ENCODE measurements at places on chromosomes 6 and 20.

DNA sequence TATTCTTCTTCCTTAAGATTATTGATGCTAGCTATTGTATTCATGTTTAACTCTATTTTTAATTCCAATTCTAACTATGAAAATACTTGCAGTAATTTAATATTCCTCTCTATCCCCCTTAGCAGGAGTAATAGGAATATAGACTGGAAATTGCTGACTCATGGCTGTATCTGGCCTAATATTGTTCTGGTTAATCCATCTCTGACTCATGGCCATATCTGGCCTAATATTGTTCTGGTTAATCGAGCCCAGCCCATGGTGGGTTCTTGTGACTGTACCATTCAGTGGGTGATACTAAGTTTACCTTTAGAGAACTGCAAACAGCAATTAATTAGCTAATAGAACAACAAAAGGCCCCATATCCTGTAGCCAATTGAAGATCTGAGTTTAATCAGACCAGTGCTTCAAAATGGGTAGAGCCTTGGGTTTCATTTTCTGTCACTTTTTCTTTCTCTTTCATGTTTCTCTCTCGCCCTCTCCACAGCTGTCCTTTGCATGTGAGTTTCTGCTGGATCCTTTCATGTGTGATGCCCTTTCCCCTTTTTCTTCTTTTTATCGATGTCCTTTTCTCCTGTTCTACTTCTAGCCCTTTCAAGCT lies 50.6 kb downstream of the SLC22A3 start:
- DNase-seq: no peak

GRCh38 chr6:136788069-136788902 lies 4.0 kb downstream of the MAP3K5 start:
- DNase-seq: peak; percentile 62

GRCh38 chr6:150310539-150310938 lies 58.3 kb upstream of the IYD start:
- no peak for DNase-seq

- DNase-seq: no peak
These were observed 21.2 kb downstream of the ROS1 start for GRCh38 chr6:117404548-117404947.

DNA sequence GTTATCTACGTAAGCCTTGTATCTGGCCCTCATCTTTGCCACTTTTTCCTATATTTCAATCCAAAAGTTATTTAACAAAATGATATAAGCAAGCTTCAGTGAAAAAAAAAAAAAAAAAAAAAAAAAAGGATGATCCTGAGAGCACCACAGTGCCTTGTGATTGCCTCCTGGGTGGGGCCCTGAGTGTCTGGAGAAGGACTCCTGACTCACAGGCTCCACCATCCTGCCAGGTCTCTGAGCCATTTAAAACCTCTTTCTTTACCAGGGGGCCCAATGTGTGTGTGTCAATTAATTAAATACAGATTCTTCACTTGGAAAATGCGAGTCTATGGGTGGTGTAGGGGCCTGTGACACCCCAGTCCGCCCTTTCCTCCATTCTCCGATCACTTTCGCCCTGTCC lies 105.2 kb downstream of the SMOC2 start:
- no peak for DNase-seq

- DNase-seq: peak; percentile 67
These were observed 7.5 kb downstream of the SYCP2 start for GRCh38 chr20:59925899-59926298.

- no peak for DNase-seq
These were observed 41.3 kb upstream of the TAGAP start for GRCh38 chr6:159086033-159086618.

DNA sequence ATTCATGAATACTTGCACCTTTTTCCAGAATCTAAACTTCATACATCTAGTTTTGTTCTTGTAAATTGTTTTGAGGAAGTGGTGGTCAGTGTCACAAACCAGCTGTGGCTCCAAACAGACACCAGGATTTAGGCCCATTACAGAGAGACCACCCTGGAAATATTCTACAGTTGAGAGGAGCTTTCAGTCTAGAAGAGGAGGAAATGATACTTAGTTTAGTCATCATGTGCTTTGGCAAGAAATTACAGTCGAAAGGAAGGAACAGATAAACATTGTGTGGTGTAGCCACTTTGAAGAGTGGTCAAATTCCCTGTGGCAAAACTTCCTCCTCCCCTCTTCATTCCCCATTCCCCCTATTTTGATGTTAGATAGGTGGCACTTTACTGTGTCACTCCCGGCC lies 15.7 kb downstream of the DCBLD1 start:
- DNase-seq: peak; percentile 22

- no peak for DNase-seq
These were observed 1.1 kb downstream of the CDS2 start for GRCh38 chr20:5127859-5128424.

DNA sequence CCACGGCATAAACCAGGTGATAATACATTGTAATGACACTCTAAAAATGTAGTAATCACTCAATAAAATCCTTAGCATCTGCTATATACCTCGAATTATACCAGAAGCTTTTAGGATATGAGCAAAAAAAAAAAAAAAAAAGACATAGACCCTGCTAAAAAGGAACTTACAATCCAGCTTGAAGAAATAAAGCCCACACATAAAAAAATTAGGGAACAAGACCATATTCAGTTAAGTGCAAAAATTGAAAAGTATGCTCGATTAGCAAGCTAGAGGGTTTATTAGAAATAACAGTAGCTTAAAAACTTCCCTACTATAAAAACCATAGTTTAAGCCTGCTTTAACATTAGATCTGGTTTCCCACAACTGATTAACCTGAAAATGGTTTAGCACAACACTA lies 135.6 kb downstream of the GMPR start:
- no peak for DNase-seq

- DNase-seq: no peak
These were observed at the start of gene PTK7 for GRCh38 chr6:43075670-43076463. Gene PTK7, plus strand, starts transcription at chr6:43076314. Its CDS starts 175 bp downstream, at chr6:43076489.

GRCh38 chr6:98840385-98840784 lies 6.0 kb downstream of the POU3F2 start:
- no peak for DNase-seq

- DNase-seq: no peak
These were observed 140.1 kb upstream of the SPACA1 start for GRCh38 chr6:87907521-87907920.

GRCh38 chr6:98716341-98716740 lies 118.0 kb upstream of the POU3F2 start:
- no peak for DNase-seq

DNA sequence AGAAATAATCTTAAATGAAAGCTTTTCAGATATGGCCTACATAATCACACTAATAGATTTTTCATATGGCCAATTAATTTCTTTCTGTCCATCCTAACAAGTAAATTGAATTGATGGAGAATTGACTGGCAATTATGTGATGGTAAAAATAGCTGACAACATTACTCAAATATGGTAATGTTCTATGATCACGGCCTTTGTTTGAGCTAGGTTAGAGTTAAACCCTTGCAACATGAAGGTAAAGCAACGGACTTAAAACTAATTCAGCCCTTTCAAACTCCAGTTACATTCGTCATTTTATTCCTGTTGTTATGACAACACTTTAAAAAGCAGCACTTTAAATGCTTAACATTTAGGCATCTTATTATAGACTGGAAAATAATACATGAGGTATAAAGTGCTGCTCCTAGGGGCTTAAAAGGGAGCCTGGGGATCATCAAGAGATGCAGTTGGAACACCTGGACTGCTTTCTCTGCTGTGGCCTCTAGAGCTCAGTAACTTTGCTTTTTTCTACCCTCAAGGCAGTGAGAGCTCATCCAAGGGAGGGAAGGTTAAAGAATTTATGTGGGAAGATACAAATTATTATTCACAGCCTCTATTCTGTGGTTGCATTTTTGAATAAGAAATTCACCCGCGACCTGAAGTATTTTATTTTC lies 46.9 kb downstream of the RIPOR2 start:
- DNase-seq: no peak

DNA sequence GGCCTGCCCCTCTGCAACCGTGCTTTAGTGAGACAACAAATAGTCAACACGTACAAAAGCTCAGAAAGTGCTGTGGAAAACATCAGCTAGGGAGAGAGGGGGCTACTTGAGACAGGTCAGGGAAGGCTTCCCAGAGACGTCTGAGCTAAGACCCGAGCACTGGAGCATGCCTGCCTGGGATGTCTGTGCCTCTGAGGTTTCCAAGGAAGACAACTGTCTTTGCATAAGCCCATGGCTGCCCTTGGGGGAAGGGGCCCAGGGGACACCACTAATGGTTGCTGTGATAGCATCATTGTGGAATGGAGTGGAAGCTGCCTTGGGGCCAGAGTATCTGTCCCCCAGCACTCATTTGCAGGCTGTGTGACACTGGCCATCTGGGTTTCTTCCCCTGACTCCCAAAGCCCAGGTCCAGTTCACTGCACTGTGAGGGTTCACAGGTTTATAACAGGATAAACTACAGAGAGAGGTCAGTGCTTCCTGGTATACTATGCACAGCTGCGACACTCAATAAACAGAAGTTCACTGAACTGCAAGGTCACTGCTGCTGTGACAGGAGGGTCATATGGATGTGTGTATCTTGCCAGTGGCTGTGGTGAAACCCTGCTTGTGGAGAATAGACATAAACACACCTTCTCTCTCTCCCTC lies 1.5 kb upstream of the ARFGEF2 start:
- DNase-seq: no peak

GRCh38 chr6:2237001-2237400 lies 8.4 kb downstream of the GMDS start:
- DNase-seq: no peak

- peak; percentile 68 for DNase-seq
These were observed 348 bp upstream of the AFDN start for GRCh38 chr6:167826230-167826895.

- no peak for DNase-seq
These were observed 223.2 kb upstream of the TSHZ2 start for GRCh38 chr20:52748990-52749389.

DNA sequence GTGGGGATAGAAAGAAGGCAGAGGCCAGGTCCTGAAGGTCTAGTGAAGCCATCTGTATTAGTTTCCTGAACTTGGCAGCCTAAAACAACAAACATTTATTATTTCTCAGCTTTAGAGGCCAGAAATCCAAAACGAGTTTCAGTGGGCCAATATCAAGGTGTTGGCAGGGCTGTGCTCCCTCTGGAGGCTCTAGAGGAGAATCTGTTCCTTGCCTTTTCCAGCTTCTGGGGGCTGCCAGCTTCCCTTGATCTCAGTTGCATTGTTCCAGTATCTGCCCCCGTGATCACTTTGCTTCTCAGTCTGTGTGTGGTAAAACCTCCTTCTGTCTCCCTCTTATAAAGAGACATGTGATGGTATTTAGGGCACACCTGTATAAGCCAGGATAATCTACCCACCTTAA lies 82.4 kb downstream of the MAFB start:
- no peak for DNase-seq

DNA sequence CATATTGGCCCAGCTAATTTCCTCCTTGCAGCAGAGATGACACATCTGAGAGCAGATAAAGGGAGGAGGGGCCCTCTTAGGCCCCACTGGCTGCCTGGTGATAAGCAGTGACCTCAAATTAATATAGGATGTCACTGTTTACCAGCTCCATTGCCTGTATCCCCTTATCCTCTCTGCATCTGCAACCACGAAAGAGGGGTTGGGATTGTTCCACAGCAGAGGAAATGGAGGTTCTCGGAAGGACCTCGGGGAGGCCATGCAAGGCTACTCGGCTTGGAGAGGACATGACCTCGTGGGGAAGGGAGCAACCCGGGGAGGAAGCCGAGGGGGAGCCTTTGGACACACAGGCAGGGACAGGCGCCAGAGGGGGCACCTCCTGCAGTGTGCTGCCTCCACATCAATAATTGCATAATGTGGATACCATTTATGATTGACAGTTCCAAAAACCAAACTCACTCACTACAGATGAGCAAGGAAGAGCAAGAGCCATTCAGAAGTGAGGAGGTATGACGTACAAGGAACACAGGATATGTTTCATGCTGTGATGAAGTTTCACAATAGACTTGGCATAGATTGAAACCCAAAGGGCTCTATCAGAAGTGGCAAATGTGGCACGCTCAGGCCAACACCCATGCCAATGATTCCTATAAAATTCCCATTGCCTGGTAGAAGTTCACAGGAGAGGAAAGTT lies 177.2 kb upstream of the RNF24 start:
- no peak for DNase-seq

- DNase-seq: peak; percentile 67
These were observed 6.8 kb upstream of the MICA start for GRCh38 chr6:31396422-31397152.

DNA sequence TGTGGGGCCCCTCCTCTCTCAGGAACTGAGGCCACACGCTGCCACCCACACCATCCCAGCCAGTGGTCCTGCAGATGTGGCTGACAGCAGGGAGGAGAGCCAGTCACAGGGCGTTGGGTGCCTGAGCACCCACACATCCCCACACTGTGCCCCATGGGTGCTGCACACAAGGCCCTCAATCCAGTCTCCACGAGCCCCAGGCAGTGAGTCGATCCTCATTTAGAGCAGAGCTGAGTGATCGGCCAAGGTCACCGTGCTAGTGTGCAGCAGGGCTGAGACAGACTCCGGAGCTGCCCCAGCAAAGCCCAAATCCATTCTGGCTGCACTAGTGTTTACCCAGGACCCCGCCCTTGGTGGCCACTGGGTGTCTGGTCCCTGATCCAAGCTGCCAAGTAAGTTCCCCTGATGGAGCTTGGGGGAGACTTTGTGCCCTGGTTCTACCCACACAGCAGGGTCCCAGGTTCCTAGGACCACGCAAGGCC lies 9.0 kb downstream of the C20orf203 start:
- DNase-seq: no peak

GRCh38 chr20:53399592-53400335 lies 193.9 kb downstream of the ZNF217 start:
- DNase-seq: no peak

GRCh38 chr6:38133932-38134703 lies 314.6 kb downstream of the ZFAND3 start:
- no peak for DNase-seq

DNA sequence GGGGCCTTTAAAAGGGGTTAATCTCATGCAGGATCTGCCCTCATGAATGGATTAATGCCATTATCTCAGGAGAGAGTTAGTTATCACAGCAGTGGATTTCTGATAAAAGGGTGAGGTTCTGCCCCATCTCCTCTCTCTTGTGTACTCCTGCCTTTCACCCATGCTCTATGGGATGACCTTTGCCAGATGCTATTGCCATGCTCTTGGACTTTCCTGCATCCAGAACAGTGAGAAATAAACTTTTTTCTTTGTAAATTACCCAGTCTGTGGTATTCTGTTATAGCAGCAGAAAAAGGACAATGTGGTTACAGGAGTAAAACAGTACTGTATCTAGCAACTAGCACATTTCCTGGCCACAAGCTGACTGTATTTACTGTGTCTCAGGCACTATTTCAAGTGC lies 58.0 kb upstream of the CCN2 start:
- DNase-seq: no peak

GRCh38 chr6:28597217-28597835 lies 71.6 kb downstream of the GPX5 start:
- DNase-seq: peak; percentile 65

DNA sequence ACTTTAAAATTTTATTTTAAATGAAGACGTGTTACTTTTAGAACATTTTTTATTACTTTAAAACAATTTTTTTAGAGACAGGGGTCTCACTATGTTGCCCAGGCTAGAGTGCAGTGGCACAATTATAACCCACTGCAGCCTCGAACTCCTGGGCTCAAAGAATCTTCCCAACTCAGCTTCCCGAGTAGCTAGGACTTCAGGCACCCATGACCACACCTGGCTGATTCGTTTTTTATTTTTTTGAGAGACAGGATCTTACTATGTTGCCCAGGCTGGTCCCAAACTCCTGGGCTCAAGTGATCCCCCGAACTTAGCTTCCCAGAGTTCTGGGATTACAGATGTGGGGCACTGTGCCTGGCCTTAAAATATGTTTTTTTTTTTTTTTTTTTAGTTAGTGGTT lies 287.7 kb downstream of the GMDS start:
- DNase-seq: no peak
